NCI-H1105 (cell line): ENCODE measurements at places on chromosomes 5 and 9.

DNA sequence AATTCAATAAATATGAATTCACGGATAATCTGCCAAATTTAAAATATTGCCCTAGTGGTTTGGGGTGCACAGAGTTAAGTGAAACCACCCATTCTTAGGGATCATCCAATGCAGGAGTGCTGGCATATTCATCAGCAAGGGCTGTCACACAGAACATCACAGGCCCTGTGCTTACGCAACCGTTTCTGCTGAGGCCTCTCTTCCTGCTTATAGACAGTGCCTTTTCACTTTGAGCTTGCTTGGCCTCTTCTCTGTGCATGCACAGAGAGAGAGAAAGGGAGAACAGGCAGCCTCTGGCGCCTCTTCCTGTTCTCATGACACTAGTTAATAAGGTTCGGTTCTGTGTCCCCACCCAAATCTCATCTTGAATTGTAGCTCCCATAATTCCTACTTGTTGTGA, 366.3 kb downstream of the ICE1 start:
- DNase-seq: no peak

DNA sequence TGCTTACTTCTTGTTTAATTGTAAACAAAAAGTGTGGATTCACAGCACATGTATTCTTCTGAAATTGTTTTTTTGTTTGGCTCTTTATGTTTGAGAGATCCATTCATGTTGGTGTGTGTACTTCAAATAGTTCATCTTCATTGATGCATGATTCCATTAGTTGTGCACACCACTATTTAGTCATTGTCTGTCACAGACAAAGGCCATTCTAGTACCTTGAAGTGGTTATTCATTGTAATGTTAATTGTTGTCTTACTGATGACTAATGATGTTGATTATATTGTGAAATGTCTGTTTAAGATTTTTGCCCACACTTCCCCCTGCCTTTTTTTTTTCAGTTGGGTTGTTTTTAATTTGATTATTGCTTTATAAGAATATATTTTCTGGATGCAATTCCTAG, 391.3 kb downstream of the DIRAS2 start:
- no peak for DNase-seq

DNA sequence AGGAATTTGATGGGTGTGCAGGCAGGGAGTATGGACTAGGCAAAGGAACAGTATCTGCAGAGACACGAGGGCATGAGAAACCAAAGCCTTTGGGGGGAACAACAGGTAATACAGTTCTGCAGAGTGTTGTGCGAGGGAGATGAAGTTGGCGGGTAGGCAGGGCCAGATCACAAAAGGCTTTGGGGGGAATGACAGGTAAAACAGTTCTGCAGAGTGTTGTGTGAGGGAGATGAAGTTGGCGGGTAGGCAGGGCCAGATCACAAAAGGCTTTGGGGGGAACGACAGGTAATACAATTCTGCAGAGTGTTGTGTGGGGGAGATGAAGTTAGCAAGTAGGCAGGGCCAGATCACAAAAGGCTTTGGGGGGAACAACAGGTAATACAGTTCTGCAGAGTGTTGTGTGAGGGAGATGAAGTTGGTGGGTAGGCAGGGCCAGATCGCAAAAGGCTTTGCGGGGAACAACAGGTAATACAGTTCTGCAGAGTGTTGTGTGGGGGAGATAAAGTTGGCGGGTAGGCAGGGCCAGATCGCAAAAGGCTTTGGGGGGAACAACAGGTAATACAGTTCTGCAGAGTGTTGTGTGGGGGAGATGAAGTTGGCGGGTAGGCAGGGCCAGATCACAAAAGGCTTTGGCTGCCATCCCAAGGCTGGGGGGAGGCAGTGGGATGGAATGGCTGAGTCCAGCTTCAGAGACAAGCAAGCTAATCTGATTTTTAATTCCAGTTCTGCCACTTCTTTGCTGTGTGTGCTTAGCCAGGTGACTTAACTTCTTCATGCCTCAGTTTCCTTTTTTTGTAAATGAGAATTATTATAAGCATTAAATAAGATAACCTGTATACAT, 33.0 kb downstream of the FRMPD1 start:
- DNase-seq: no peak

- DNase-seq: no peak
These were observed 5.4 kb downstream of the PUM3 start for GRCh38 chr9:2838371-2839000.

- DNase-seq: no peak
These were observed 31.9 kb upstream of the ZNF354A start for GRCh38 chr5:178762391-178762790.

- DNase-seq: no peak
These were observed 496.3 kb upstream of the GRIA1 start for GRCh38 chr5:152994033-152994680.

DNA sequence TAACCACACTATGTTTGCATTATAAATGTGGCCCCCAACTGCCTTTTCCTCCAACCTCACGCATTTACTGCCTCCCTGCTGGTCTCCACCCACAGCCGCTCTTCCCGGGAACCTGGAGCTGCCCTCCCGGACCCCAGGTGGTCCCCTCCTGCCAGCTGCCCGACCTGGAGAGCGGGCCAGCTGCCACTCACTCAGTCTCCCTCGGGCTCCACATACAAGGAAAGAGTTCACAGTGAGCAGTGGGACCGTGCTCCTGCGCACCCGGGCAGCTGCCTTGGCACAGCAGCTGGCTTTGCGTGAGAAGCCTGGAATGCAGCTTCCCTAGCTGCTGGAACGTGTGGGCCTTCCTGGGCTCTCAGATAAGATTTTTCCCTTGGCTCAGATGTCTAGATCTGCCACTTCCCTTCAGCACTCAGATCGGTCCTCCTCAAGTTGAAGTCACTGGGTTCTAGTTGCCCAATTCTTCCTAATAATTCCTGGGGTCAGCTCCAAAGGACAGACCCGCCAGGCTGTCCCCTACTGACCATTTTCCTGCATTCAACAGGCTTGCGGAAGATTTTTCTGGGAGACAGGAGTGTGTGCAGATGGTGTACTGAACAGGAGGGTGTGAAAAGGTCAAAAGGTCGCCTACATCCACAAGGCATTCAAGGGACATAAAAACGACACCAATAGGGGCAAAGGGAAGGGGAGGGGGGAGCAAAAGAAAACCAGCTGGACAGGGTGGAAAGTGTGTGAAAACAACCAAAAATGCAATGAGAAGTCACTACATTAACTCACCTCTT, 69.1 kb downstream of the MYO10 start:
- no peak for DNase-seq

DNA sequence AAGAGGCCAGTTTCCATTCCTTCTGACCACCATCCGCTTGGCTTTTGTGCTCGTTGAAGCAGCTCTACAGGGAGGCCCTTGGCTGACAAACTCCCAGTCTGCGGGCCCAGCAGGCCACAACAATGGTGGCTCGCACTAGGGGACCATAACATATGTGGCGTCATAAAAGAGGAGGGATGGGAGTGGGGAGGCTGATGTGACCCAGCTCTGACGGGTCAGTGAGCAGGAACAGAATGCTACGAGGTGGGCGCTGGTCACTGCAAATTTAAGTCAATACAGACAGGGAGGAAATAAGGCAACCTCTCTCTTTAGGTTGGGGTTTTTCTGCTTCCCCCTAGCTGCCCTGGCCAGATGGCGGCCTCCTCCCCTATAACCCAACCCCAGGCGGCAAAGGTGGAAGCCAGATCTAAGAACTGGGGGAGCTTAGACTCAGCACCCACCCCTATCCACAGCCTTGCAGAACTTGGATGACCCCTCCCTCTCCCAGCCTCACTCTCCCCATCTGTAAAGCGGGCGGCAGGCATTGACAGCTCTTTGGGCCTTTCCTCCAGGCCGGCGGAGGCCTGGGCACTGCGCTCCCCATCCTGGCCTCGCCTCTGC, 778 bp downstream of the FRRS1L start:
- no peak for DNase-seq

DNA sequence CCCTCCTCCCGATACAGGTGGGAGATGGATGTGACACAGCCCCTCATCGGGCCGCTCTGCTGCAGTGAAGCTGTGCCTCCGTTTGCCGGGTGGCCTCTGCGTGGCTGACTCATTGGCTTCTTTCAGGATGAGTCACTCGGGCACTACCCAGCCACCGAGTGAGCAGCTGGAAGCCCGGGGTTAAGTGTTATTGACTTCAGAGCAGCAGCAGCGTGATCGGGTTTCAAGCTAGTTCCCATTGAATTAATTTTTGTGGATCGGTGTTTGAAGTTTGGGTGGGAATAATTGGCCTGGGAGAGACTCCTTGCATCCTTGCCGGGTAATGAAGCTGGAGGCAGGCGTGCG, 266.4 kb upstream of the IRX4 start:
- peak; percentile 29 for DNase-seq

DNA sequence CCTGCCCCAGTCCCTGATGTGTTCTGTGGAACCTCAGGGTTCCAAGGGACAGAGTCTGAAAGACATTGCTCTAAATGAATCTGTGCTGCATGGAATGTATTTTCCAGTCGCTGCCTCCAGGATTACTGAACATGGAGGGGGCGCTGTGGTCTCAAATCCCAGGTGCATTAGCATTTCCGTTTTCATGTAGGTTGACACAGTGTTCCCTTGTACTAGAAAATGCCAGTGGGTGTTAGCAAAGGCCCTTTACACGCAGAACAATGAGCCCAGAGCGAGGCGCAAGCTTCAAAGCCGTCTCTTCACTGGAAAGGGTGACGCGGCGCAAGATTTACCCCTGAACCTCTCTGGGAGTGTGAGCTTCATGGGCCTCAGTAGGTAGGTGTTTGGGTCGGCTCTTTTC, 308.3 kb downstream of the SLIT3 start:
- DNase-seq: no peak

DNA sequence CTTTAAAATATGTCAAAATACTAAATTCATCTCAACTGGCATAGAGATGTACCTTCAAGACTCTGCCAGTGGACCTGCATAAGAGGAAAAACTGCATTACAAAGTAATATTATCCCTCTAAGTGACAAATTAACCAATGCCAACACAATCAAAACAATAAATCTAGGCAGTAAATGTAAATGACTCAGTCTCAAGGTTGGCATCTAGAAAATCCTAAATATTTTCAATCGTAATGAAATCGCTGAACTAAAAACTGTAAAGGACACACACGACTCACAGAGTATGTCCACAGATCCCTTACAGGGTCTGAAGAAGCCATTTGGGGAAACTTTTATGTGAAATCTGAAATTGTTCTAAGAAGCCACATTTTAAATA, 31.2 kb downstream of the ERMP1 start:
- DNase-seq: no peak

DNA sequence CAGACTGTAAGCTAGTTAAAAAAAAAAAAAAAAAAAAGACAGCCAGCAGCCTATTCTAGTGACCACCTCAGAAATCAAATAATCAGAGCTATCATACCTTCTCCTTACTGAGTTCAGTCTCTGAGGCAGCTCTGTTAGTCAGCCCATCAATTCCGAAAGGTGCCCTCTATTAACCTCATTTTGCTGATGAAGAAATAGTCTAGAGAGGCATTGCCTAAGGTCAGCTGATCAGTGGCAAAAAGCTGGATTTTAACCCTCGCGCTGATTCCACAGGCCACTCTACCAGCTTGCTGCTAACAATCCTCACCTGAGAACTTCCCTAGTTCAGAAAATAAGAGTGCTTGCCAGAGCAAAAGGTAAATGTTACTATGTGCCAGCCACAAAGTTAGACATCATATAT, 172.0 kb downstream of the DENND1A start:
- DNase-seq: no peak

DNA sequence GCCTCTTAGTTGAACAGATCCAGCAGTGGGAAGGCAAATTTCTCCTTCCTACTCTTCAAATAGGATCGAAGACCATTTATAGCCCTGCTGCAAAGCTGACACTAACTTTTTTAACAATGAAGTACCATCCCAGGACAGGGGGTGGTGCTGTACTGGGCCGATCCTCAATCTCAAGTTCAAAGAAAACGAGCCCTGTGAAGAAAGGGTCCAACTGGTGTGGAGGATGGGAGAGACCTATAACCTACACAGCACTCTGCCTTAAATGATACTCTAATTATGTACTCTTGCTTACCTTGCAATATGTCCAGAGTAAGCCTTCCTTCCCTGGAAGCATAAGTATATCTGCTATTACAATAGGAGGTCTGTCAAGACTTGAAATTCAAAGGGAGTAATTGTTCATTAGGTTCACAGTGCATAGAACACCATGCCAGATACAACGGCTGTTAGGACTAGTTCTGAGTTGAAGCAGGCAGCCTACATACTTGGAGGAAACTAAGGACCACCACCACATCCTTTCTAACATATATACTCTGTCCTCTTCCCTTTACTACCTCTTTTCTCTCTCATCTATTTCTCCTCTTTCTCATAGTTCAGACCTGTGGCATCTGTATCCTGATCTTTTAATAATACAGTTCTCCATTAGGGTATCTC, 6.2 kb downstream of the ETF1 start:
- DNase-seq: no peak

GRCh38 chr9:115637661-115638060, 515.9 kb upstream of the PAPPA start:
- no peak for DNase-seq

DNA sequence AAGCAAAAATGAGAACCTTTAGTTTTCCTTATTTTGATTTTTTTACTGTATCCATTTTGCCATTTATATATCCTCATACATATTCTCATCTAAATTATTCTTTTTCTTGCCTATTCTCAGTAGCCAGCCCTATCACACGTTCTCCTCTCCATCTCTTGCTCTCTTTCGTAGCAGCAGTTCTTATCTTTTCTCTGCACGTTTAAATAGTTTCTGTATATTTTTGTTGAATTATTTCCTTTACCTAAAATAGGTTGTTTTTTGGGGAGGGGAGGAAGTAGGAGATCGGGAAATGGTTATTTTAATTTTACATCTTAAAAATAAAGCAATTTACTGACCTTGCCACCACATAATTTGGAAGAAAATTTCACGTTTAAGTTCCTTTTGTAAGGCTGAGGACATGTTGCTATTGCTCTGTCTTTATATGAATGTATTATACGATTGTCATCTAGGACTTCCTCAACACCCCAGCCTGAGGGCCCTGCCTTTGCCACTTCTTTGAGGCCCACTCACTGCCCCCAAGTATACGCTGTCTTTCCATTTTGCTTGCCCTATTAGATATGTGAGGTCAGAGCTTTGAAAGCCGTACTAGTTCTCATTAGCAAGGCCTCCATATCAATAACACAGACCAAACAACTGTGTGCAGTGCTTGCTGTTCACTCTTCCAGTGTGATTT, 140.3 kb downstream of the GNAQ start:
- no peak for DNase-seq

DNA sequence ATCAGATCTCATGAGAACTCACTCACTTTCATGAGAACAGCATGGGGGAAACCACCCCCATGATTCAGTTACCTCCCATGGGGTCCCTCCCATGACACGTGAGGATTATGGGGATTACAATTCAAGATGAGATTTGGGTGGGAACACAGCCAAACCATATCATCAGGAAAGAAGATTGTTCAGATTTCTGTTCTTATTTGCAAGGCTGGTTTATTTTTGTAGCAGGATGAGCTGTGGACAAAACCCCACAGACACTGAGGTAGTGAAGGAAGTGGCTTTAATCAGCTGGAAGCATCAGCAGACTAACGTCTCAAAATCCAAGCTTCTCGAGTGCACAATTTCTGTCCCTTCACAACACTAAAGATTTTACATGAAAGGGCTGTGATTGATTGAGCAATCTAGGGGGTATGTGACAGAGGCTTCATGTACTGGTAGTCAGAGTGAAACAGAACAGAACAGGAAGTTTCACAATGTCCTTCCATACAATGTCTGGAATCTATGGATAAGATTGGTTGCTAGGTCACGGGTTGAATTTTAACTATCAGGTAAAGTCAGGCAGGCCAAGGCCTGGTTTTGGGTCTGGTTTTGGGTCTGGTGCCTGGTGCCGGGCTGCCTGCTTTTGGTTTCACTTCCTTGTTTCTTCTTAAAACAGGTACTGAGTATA, 91.3 kb upstream of the ZNF366 start:
- no peak for DNase-seq
